ENCODE measurements at places on chromosomes 3 and 15.

GRCh38 chr3:184230603-184231528, 1.5 kb downstream of the VWA5B2 start:
- DNase-seq, result no peak

DNA sequence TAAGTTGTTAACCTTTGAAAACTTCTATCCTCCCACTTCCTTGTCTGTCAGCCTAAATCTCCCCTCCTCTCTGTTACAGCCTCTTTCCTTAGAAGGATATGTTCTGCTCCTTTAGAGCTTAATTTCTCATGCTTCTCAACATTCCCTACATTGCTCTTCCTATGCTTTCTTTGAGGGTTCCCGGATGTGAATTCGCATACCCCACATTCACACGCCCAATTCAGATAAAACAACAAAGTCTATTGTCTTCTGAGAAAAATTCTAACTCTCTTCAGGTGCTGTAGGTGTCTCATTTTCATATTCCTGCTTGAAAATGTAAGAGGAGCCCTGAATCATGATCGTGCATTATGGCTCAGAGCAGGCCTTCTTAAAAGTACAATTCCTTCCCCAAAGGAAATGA, 171.8 kb upstream of the DPH6 start:
- no peak for DNase-seq

- no peak for DNase-seq
Observed at GRCh38 chr15:73923156-73923487, 3.1 kb upstream of the LOXL1 start.

GRCh38 chr3:52705688-52706686, at the start of the genes GLT8D1 and SPCS1:
GLT8D1 (minus strand) TSS chr3:52705791; CDS start chr3:52700460, 5,331 bp downstream.
SPCS1 (plus strand) TSS chr3:52706106; CDS start chr3:52706247, 141 bp downstream.
- peak; percentile 66 for DNase-seq

DNA sequence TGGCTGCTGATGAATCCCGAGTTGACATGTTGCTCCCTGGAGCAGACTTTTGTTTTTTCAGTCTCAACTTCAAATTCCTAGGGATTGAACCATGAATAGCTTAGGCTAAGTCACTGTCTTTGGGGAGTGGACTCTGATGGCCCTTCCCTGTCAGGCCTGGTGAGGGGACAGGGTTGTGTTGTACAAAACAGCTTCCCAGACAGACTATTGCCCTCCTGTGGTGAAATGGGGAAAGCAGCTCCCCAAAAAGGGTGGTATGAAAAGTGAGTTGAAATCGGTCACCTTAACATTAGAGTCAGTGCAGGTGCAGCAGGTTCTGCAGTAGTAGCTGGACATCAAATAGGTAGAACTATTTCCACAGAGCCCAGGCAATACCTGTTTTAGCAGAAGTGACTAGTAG, 775.6 kb downstream of the ROBO2 start:
- DNase-seq, result no peak

DNA sequence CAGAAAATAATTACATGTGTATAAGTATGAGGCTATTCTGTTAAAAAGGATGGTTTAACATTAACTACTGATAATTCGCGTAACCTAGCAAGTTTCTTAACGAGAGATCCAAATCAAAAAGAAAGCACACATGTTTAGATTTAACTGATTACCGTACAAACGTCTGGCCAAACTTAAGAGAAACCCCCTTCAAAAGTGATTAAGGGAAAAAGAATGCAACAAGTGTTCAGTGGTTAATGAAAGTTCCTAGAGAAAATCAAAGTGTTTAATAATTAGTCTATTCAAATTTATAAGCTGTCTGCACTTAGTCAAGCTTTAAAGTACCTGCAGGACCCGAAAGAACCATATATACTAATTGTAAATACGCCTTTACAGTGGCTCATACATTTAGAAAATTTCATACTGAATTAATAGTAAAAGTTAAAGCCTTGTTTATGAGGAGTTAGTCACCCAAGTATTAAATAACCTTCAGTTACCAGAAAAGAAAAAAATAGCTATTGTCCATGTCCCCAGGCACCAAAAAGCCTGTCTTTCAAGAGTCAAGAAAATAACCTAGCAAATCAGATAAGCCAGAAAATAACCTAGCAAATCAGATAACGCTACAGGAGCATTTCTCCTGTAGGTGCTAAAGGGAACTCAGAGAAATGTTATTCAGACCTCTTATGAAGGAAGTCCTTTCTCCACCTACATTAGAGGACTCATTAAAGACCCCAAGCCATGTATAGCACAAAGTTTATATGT, 34.6 kb downstream of the ZNF589 start:
- DNase-seq, result no peak

All from fibroblast of the conjunctiva (primary cell).